ENCODE measurements at places on chromosomes 11 and 22.

DNA sequence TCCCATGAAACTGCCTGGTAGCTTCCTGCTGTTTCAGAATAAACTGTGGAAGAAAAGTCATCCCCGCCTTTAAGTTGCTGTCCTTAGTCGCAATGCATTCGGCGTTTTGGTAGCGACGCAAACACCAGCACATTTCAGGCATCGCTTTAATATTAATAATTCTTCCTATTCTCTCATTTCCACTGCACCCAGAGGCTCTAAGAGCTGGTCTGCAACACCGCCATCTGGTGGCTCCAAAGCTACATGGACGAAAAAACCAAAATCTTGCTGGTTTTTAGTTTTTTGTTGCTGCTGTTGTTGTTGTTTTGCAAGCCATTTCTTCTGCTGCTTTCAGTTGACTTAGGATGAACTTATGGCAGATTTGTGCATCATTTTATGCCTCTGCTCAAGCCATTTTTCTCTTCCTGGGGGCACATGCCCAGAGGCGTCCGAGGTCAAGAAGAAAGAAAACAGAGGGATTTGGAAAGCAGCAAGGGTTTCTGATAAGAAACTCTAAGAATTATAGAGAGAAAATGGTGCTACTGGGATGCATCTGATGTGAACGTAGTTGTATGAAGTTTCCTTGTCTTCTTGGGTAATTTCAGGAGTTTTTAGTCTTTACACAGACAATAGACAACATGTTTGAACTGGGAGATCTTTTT is 345.4 kb upstream of the KIRREL3 start:
- peak; percentile 35 for DNase-seq

DNA sequence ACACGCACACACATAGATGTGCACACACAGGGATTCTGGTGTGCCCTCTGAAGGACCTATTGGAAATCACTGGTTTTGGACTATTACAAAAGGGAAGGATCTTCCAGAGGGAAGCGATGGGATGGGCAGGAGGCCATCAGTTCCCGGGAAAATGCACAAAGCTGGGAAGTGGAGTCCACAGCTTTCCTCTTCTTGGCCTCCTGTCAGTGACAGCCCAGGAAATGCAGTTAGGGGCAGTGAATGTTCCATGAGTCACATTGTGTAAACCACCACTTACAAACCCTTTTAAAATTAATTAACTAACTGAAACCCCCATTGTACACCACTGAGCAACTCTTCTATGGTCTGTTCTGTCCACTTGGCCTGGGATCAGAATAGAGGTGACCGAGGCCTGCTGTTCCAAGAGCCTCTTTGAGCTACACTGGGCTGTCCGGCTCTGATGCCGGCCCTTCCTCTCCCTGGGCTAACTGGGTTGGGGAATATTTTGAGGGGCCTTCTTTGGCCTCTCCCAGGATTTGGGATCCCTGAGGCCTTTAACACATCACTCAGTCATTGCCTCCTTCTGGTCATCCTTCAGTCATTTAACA is 137.7 kb downstream of the FEZ1 start:
- DNase-seq: peak; percentile 11

- DNase-seq: peak; percentile 88
These were observed 52.4 kb upstream of the RBFOX2 start for GRCh38 chr22:36081023-36081431.

DNA sequence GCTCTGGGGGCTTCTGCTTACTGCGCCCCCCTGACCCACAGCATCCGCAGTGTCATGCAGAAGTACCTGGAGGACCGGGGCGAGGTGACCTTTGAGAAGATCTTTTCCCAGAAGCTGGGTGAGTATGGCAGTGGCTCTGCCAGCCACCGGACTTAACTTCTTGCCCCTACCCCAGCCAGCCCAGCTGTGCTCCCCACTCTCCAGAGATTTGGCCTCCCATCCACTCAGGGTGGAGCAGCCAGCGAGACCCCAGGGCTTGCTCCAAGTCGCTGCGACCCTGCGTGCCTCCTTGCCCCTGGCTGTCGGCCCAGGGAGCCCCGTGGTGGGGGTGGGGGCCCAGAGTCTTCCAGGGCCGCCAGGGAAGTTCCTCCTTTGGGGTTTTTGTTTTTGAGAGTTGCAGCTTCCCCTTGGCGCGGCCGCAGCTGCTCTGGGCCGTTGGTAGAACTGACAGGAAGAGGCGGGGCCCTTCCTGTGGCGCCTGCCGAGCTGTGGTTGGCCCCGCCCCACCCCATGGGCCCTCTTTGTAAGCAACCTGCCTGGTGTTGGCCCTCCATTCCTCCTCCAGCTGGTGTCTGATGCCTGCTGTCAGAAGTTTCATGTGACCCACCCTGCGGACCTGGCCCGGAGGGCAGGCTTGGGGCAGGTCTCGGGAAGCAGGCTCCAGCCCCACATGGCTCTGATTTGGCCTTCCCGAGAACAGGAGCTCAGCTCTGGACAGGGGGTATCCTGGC is 11.1 kb downstream of the GRK2 start:
- DNase-seq: peak; percentile 74

- peak; percentile 22 for DNase-seq
These were observed 305.8 kb downstream of the TTC28 start for GRCh38 chr22:28373831-28374230.

GRCh38 chr11:64251016-64251752 is at the start of gene PLCB3:
Gene PLCB3 (plus strand): TSS chr11:64251530. CDS start chr11:64251650, 120 bp downstream.
- DNase-seq: peak; percentile 37

- no peak for DNase-seq
These were observed 24.9 kb upstream of the OSBPL5 start for GRCh38 chr11:3189886-3190583.

GRCh38 chr11:23284631-23285030 is 424.4 kb upstream of the CCDC179 start:
- DNase-seq: peak; percentile 73

- no peak for DNase-seq
These were observed 1062.3 kb downstream of the LRRC4C start for GRCh38 chr11:40397141-40397540.

DNA sequence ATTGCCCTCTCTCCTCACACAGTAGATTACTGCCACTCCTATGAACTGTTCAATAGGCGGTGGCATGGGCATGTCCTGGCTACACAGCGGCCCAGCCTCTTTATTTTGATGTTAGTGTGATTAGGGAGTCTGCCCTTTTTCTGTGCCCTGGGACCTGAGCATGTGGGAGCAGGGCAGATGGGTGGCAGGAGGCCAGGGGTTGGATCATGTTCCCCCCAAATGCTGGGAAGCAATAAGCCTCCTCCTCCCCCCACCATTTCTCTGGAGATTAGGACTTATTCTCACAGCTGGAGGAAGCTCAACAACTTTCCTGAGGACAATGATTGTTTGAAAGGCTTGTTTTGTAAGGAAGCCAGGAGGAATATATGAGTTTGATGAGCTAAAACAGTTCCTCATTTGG is 848 bp downstream of the HEPN1 start:
- no peak for DNase-seq

- DNase-seq: peak; percentile 49
These were observed 15.5 kb downstream of the C11orf91 start for GRCh38 chr11:33685082-33685481.

- no peak for DNase-seq
These were observed at the start of the genes BSCL2 and GNG3 for GRCh38 chr11:62707277-62707861. Gene BSCL2 (minus strand): TSS chr11:62707424. CDS start chr11:62707195, 229 bp downstream. Gene GNG3 (plus strand): TSS chr11:62707676. CDS start chr11:62708296, 620 bp downstream.

- no peak for DNase-seq
These were observed 93.1 kb upstream of the HORMAD2 start for GRCh38 chr22:29987137-29987536.

- peak; percentile 55 for DNase-seq
These were observed 41.0 kb upstream of the EIF3D start for GRCh38 chr22:36569999-36570398.

GRCh38 chr11:44911029-44911814 is 39.5 kb downstream of the TP53I11 start:
- peak; percentile 74 for DNase-seq

DNA sequence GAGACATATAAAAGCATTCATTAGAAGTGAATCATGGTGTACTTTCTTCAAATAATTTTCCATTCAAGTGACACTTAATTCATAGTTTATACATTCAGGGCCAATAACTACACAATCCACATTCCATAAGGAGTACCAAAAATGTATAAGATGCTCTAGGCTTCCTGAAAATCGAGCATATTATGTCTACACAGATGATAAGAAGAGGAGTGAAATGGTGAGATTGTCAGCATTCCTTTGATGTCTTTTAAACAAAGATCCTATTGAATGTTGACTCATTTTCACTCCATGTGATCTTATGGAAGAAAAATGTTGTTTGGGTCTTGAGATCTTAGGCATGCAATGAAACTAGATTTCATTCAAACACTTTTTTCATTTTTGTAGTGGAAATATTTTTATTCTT is 843.2 kb downstream of the KCNA4 start:
- DNase-seq: peak; percentile 82

DNA sequence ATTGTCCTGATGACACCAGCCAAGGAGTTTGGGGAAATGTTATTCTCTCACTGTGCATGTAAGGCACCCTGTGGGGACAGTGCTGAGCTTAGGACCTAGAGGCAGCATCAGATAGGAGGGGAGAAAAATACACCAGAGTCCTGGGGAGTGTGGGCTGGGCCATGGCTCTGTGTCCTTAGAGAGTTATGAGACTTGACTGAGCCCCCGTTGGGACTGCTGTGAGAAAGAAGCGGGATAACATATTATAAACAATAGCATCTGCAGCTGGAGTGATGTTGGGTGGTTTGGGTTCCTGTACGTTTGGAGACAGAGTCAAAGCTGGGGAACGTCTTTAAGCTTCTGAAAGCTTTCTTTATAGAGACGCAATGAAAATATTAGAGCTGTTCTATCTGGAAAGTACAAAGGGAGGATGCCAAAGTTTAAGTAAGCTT is 90.9 kb upstream of the CRTAM start:
- DNase-seq: no peak

DNA sequence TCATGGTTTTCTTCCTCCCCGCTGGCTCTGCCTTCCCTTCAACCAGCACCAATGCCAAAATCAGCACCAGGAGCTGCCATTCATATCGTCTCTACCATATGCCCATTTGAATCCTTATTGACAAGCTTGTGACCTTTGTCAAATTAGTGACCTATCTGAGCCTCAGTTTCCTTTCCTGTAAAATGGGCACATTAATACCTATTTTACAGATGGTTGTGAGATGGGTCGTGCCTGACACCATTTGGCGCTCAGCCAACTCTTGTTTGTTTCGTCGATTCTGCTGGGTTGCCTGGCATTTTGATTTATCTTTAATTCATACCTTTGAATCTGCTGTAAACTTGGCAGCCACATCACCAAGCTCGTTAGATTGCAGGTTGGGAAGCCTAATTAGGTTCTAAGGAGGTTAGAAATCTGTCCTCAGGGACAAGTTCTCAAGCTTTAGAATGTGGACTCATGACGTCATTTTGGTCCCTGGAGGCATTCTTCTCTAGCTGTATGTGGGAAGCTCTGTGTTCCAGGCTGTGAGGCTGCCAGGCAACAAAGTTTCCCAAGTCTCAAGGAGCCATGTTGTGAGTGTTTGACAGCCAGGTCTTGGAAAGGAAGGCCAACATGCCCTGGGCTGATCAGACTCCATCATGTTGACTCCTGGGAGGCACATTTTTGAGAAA is 61.0 kb downstream of the RPS6KA4 start:
- DNase-seq: peak; percentile 57

GRCh38 chr22:28075358-28075981 is 156.4 kb upstream of the PITPNB start:
- DNase-seq: peak; percentile 87

- DNase-seq: no peak
These were observed 91.5 kb downstream of the RTL6 start for GRCh38 chr22:44406341-44407170.

DNA sequence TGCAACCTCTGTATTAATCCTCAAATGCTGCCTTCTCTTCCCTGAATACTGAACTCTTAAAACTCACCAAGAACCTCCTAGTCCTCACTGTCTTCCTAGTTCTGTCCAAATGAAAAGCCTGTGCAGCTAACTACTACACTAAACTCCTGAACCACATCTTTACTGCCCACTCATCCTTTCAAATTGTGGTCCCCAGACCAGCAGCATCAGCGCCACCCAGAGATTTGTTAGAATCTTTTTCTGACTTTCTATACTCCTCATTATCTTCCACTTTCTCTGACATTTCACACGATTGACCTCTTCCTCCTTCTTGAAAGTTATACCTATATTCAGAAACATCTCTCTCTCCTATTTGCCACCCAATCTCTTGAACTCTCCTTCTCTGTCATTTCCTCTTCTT is 461.3 kb downstream of the DLG2 start:
- DNase-seq: no peak

GRCh38 chr11:70126494-70126893 is 48.4 kb downstream of the ANO1 start:
- DNase-seq: no peak

DNA sequence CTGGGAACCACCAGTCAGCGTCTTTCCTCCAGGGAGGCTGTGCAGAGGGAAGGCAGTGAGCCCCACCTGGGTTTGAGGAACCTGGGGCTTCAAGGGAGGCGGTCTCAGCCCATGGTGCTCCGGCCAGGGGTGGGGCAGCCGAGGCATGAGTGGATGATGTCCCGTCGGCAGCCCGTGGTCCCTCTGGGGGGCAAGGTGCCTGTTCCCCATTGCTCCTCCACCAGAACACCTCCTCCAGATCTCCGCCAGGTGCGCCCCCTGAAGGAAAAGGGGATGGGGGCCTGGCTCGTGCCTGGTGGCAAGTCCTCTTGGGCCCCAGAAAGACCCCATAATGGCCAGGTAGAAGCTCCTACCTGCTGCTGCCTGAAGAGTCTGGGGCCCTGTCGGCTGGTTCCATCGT is 94.1 kb downstream of the KCNQ1 start:
- no peak for DNase-seq

GRCh38 chr11:75270896-75271418 is 30.4 kb downstream of the TPBGL start:
- DNase-seq: peak; percentile 36

DNA sequence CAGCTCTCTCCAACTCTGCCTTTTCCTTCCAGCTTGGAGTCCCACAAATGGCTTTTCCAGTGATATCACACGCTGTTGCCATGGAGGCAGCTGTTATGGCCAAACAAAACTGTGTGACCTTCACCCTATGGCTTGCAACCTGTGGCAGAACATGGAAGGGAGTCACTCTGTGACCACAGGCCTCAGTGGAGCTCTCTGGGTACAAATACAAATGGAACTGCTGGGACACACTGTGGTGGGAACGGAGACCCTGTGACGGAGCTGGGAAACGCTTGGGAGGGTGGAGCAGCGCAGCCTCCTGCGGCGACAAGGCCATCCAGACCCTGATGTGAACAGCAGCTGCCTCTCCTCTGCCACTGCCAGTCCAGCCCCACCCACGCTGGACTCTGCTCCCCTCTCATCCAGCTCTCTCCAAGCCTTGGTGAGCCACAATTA is 162.5 kb downstream of the ETS1 start:
- DNase-seq: peak; percentile 66

GRCh38 chr22:30557243-30557642 is 10.7 kb upstream of the SEC14L6 start:
- no peak for DNase-seq

DNA sequence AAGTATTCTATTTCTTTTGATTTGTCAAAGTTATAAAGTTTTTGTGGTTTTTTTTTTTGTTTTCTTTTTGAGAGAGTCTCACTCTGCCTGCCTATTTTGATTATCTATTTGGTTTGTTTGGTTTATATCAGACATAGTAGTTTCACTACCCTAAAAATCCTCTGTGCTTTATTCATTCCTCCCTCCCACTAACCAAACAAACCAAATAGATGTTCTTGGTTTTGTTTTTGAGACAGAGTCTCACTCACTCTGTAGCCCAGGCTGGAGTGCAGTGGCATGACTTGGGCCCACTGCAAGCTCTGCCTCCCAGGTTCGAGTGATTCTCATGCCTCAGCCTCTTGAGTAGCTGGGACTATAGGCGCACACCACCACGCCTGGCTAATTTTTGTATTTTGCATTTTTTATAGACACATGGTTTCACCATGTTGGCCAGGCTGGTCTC is 67.9 kb downstream of the ENTHD1 start:
- no peak for DNase-seq

GRCh38 chr11:66126064-66126463 is 56.0 kb downstream of the PACS1 start:
- no peak for DNase-seq

Measured in AG10803 (cell line).